ENCODE measurements at places on chromosomes 5 and 9. TPM values are rescaled to one million over a fixed set of nuclear protein-coding genes. Genes with fewer than 3 reads are reported as not detected.

SPATA9 gene
- 1.2 TPM for total RNA-seq

ECSCR gene
- 12.8 TPM for total RNA-seq

GLIPR2 gene
- total RNA-seq, result 25.3 TPM

NOXA1 gene
- total RNA-seq, result 9.8 TPM

SPINK4 gene
- total RNA-seq, result not detected

DNA sequence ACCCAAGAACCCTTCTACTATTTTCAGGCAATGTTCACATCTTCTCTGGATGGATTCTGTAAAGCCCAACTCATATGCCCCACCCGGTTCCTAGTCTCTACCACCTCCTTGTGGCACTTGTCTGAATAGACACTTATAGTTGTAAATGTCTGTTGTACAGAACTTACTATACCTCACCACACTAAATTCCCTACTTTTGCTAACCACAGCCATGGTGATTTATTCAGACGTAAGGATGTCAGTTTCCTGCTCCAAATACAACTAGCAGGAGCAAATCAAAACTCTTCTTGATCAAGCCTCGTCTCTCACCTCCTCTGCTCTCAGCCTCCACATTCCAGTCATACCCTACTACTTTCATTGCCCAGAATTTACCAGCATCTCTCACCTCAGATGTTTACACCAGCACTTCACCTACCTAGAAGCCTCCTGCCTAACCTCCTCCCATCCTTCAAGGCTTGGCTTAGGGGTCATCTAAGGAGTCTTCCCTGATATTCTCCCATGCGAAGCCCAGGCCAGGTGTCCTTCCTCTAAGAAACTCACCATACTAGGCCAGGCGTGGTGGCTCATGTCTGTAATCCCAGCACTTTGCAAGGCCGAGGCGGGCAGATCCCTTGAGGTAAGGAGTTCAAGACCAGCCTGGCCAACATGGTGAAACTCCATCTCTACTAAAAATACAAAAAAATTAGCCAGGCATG is 75.5 kb downstream of the MAPKAP1 start:
- no peaks in the 10 kb centered on the region for H3K4me1 ChIP-seq
- H3K27me3 ChIP-seq, result no peaks in the 10 kb centered on the region
- DNase-seq, result no peak
- no peak overlapping the region for H3K27ac ChIP-seq
- no peaks in the 10 kb centered on the region for H3K36me3 ChIP-seq

DNA sequence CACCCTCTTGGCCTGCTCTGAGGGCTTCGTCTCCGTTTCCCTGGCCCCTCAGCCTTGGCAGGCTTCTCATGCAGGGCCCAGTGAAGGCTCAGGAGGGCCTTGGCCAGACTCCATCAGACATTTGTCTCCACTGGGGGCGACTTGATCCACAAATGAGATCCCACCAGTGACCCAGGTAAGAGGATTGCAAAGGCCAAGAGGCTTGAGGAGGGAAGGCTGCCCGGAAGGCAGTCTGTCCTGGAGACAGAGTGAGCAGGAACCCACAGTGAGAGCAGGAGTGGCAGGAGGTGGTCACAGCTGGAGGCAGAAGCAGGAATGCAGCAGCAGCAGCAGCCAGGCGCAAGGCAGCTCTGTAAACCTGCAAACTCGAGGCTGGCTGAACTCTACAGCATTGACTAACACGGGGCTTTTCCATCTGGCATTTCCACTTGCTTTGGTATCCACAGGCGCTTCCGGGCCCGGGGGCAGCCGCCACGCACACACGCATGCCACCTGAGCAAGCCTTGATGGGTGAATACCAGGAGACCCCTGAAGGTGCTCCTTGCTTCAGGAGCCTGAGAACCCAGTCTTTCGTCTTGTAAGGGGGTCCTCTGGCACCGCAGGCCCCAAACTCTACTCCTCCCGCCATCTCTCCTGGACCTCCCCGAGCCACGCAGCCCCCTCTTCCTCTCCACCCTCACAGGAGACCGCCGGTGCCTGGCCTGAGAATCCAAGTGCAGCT is 14.7 kb downstream of the MGAT1 start:
- no peak overlapping the region for H3K4me3 ChIP-seq
- H3K36me3 ChIP-seq, result peaks cover 26% of the 10 kb centered on the region
- H3K27me3 ChIP-seq, result no peaks in the 10 kb centered on the region

DNA sequence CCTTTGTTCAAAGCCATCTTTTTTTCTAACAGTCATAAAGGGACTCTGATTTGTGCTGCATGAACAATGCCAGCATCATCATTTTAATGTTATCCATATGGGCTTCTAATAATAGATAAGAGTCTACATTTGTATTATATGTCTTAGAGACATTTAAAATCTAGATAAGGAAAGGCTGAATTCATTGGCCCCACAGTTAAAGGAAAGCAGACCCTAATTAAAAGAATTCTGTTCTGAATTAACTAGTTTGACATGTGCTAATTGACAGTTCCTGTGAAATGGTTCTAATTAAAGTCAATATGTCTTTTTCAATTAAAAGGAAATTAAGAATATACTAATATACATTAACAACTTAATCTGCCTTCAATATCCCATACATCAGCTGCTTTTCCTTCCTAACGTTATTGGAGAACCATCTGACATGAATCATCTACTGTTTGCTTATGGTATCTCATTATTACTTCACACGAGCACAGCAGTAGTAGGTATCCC is 104.7 kb downstream of the NR2F1-AS1 start:
- no peaks in the 10 kb centered on the region for H3K4me1 ChIP-seq
- peaks cover 16% of the 10 kb centered on the region for H3K36me3 ChIP-seq
- H3K27ac ChIP-seq, result no peak overlapping the region
- no peaks in the 10 kb centered on the region for H3K27me3 ChIP-seq
- DNase-seq, result no peak
- H3K4me3 ChIP-seq, result no peak overlapping the region

DNA sequence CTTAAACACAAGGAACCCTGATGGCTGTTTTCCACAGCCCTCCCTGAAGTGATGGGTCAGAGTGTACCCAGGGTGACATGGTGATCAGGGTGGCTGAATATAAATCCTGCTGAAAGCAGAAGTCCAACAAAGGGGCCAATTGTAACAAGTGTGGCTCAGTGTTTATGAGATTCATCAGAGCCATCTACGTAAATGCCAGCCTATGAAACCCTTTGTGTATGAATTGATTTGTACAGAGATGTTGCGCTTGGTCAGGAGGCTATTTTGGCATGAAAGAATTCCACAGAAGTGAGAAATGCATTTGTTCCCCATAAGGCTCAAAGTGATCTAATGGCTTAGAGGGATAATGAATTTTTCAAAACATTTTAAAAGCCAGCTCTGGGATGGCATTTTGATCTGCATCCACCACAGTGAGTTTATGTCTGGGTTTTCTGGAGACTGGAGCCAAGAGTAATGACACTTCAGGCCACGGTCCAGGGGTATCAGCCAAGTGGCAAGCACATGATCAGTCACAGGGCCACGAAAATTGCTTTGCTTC is 12.4 kb downstream of the PRUNE2 start:
- H3K27me3 ChIP-seq, result no peaks in the 10 kb centered on the region
- H3K27ac ChIP-seq, result peak overlapping the region; percentile 64
- no peaks in the 10 kb centered on the region for H3K36me3 ChIP-seq
- DNase-seq, result no peak

- no peaks in the 10 kb centered on the region for H3K27me3 ChIP-seq
- no peaks in the 10 kb centered on the region for H3K36me3 ChIP-seq
- DNase-seq, result no peak
- no peak overlapping the region for H3K4me3 ChIP-seq
These were observed 11.0 kb upstream of the SH3RF2 start for GRCh38 chr5:145925353-145925752.

GRCh38 chr9:131275332-131276093 is 797 bp downstream of the FAM78A start:
- H3K4me1 ChIP-seq, result peaks cover 8% of the 10 kb centered on the region
- DNase-seq, result no peak
- peak overlapping the region; percentile 85 for H3K27ac ChIP-seq
- no peaks in the 10 kb centered on the region for H3K27me3 ChIP-seq

DNA sequence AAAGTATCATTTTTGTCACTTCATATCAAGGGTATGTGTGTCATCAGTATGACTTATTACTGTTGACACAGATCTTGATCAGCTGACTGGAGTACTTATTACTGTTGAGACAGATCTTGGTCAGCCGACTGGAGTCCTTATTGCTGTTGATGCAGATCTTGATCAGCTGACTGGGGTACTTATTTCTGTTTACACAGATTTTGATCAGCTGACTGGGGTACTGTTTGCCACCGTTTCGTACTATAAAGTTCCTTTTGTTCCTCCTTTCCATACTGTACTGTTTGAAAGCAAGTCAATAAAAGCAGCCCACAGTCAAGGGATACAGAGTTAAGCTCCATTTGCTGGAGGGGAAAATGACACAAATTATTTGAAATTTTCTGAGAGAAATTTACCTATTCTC is 347.3 kb downstream of the CDH12 start:
- H3K27ac ChIP-seq, result no peak overlapping the region
- no peaks in the 10 kb centered on the region for H3K36me3 ChIP-seq
- no peak overlapping the region for H3K4me3 ChIP-seq
- H3K27me3 ChIP-seq, result no peaks in the 10 kb centered on the region

DNA sequence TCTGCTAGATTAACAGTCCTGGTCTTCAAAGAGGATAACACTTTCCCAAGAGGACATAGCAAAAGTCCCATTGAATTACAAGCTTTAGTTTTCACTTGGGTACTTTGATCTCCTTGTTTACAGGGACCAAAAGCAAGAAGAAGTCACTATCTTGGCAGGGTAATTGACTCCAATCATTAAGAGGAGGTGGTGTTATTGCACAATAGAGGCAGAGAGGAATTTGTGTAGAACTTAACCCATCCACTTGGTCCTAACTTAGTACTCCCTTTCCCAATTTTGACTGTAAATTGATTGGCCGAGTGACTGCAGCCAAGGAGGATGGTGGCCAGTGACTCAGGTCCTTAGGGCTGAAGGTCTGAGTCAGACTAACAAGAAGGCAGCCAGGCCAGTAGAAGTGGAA is 9.3 kb upstream of the TRPC7 start:
- no peak for DNase-seq
- no peaks in the 10 kb centered on the region for H3K4me1 ChIP-seq
- H3K27me3 ChIP-seq, result no peaks in the 10 kb centered on the region
- no peak overlapping the region for H3K27ac ChIP-seq
- H3K36me3 ChIP-seq, result no peaks in the 10 kb centered on the region
- no peak overlapping the region for H3K4me3 ChIP-seq

DNA sequence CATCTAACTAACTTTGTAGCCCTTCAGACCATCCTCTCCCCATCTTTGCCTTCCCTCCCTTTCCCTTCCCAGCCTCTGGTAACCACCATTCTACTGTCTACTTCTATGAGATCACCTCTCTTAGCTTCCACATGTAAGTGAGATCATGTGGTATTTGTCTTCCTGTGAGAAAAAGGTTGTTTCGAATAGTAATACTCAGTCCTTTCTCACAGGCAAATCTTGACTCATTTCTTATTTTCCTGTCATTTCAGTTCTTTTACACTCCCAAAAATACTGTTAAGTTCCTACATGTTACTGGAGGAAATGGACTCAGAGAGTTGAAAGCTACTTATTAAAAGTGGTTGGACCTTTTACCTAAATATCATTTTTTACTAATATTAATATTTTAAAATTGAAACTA is 82.1 kb downstream of the SLF1 start:
- H3K4me3 ChIP-seq, result no peak overlapping the region
- no peak for DNase-seq
- no peaks in the 10 kb centered on the region for H3K36me3 ChIP-seq
- no peaks in the 10 kb centered on the region for H3K4me1 ChIP-seq
- H3K27me3 ChIP-seq, result no peaks in the 10 kb centered on the region
- no peak overlapping the region for H3K27ac ChIP-seq

DNA sequence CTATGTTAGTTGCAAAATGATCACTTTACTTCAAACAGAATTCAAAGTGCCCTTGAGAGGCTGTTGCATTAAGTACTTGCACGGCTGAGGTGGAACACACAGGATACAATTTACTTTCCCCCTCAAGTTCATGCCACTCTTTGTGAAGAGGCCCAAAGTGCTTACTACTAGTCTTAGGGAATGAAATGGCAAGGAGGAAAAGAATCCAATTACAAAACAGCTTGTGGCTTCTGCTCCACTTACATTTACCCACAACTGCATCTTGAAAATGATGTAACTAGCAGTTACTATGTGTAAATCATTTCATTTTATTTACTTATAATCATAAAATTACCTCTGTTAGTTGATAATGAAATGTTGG is 14.6 kb downstream of the FOXD1 start:
- H3K4me1 ChIP-seq, result no peaks in the 10 kb centered on the region
- no peaks in the 10 kb centered on the region for H3K27me3 ChIP-seq
- no peak for DNase-seq
- H3K4me3 ChIP-seq, result no peak overlapping the region
- no peaks in the 10 kb centered on the region for H3K36me3 ChIP-seq

DNA sequence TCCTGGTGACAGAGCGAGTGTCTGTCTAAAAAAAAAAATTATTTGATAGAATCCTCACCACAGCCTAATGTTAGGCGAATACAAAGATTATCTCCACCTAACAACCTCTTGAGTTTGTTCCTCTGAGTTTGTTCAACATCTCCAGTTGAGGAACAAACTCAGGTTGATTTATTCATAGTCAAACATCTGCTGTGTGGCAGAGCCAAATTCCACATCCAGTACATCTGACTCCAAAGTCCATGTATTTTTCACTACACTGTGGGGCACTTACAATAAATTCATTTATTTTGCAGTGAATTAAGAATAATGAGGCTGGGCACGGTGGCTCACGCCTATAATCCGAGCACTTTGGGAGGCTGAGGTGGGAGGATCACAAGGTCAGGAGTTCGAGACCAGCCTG is 53.3 kb downstream of the KIF24 start:
- H3K27me3 ChIP-seq, result no peaks in the 10 kb centered on the region
- no peak overlapping the region for H3K27ac ChIP-seq
- no peak overlapping the region for H3K4me3 ChIP-seq
- no peaks in the 10 kb centered on the region for H3K36me3 ChIP-seq
- DNase-seq, result no peak
- no peaks in the 10 kb centered on the region for H3K4me1 ChIP-seq

DNA sequence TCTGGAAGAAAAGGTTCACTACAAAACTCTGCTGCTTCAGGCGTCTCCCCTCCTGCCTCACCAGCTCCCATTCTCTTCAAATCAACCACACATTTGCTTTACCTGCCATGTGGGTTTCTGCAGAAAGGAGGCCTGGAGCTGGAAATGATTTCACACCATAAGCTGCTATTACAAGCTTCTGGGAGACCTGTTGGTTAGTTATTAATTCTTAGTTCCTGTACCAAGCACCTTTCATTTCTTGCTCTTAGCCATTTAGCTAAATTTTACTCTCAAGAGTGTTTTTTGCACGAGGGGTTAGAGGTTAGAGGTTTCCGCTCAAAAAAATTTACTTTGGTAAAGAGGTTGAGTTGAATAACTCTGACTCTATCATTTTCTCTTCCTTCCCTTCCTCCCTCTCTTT is 70.3 kb downstream of the MAP1B start:
- no peaks in the 10 kb centered on the region for H3K36me3 ChIP-seq
- no peak for DNase-seq
- H3K27ac ChIP-seq, result peak overlapping the region; percentile 89
- H3K27me3 ChIP-seq, result no peaks in the 10 kb centered on the region
- peaks cover 18% of the 10 kb centered on the region for H3K4me1 ChIP-seq

DNA sequence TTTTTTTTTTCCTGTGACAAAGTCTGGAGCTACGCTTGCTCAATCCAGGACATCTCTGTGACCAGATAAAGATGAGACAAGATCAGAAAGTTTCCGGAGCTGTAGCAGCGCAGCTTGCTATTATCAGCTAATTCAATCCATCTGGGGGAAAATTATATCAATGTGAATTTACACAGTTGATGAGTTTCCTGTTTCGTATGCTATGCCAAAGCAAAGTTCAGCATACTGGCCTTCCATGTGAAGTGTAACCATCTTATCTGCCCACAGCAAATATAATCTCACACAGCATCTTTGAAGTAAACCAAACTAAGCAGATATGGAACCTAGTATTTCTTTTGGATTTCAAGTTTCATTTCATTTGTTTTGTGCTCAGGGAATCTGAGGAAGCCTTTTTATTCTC is 1767.7 kb downstream of the EFNA5 start:
- no peaks in the 10 kb centered on the region for H3K4me1 ChIP-seq
- no peak overlapping the region for H3K27ac ChIP-seq
- no peak overlapping the region for H3K4me3 ChIP-seq
- no peak for DNase-seq
